ENCODE measurements at places on chromosomes 1 and 21. TPM values are rescaled to one million over a fixed set of nuclear protein-coding genes. Genes with fewer than 3 reads are reported as not detected.
A peak's percentile ranks its signal among the peaks of the same experiment; 100 is the strongest.

- DNase-seq, result no peak
These were observed 20.7 kb upstream of the PRSS38 start for GRCh38 chr1:227794817-227795192.

DNA sequence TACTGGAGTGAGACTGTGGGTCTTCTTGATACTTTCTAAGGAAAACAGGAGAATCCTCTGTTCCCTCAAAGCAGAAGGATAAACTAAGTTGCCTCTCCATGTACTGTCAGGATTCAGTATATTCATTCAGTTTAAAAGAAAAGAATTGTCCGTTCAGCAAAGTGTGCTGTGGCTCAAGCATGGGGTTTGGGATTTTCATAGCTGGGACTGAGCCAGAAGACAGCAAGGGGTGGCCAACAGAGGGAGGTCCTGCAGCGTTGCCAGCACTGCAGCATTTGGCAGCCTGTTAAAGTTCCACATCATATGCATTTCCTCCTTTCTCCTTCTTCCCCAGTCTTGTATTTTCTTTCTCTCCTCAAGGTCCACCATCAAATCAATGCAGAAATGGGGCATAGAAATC is 75.1 kb downstream of the DTL start:
- DNase-seq, result no peak

IL19 gene
- not detected for total RNA-seq

NBPF3 gene
- 1.0 TPM for total RNA-seq

DNA sequence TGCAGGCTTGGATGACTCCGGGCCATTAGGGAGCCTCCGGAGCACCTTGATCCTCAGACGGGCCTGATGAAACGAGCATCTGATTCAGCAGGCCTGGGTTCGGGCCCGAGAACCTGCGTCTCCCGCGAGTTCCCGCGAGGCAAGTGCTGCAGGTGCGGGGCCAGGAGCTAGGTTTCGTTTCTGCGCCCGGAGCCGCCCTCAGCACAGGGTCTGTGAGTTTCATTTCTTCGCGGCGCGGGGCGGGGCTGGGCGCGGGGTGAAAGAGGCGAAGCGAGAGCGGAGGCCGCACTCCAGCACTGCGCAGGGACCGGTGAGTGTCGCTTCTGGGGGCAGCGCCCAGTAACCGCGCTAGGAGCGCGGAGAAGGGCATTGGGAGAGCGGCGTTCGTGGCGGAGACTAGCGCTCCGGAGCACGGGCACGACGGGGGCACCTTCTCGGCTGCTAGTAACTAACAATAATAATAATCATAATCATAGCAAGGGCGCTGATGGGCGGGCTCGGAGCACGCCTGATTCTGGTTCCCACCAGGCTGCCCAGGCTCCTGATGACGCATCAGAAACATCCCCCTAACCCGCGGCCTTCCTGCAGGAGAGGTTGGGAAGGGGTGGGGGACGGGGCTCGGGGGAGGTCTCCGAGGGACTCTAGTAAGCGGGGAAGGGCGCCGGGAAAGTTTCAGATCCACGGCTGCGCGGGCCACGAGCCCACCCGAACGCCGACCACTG is at the start of gene MX1:
Gene MX1 (plus strand): TSS at position 286 of the 722 bp plus-strand sequence. CDS start 5,832 bp downstream, outside the sequence.
- DNase-seq, result peak; percentile 78

DNA sequence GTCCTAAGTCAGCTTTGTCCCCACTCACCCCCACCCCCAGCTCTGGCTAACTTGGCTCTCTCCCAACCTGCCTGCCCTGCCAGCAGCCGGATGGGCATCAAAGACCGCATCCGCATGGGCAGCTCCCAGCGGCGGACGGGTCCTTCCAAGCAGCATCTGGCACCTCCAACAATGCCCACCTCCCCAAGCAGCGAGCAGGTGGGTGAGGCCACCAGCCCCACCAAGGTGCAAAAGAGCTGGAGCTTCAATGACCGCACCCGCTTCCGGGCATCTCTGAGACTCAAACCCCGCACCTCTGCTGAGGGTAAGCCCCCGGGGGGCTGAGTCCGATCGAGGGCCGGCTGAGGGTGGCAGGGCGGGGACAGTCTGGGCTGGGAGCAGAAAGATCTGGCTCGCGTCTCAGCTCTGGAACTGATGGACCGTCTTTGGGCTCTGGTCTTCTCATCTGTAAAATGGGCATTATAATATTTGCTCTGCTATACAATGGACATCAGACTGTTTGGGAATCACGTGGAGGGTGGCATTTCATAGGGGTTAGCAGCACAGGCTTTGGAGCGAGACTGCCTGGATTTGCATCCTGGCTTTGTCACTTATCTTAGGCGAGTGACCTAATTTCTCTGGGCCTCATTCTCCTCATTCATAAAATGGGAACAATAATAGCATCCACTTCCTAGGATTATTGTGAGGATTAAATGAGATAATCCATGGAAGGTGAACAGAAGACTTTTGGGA is 31.0 kb downstream of the CITED4 start:
- no peak for DNase-seq
